ENCODE measurements at places on chromosomes 16 and 17.

DNA sequence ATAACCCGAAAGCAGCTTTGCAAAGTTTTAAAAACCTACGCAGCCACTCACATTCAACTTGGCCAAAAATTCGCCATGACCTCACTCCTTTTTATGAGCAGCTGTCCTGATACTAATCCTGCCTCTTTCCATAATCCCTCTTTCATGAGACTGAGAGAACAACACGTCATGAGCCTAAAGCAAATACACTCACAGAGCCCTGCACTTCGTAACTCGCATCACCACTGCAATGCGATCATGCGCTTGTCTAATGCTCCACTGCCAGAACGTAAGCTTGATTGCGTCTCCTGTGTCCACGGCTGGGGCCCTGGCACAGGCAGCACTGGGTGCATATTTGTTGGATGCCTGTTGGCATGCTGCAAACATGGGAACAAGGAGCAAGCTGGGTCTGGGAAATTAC lies 36.2 kb downstream of the CDRT4 start:
- no peak for DNase-seq

GRCh38 chr16:14377326-14377725 lies 252.7 kb downstream of the PARN start:
- no peak for DNase-seq

DNA sequence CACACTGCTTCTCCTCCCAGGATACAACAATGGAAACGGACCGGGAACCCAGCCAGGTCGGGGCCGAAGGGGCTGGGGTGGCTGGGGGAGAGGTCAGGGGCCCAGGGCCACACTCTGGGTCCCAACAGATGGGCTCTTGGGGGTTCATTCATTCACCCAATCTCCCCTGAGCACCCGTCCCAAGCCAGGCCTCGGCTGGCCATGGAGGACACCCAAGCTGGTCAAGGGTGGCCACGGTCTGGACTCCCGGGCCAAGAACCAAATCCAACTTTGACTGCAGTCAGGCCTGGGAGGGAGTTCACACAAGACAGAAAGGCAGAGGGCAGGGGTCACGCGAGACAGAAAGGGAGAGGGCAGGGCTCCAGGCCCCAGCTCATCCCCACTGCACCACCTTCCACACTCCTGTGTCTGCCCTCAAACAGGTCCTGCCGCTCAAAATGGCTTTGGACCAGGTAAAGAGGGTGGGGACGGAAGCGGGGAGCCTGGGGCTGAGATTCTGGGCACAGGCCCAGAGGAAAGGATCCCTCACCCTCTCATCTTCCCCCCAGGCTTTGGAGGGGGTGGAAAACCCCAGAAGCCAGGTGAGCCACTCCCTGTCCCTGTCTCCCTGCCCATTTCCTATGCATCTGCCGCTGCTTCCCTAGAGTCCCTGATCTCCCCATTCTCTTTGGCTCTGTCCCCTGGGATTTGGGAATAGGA lies 12.3 kb upstream of the PKMYT1 start:
- no peak for DNase-seq

- DNase-seq = no peak
Observed at GRCh38 chr16:49806446-49806845, 49.5 kb downstream of the ZNF423 start.

- no peak for DNase-seq
Observed at GRCh38 chr17:75645889-75646637, 12.8 kb downstream of the SMIM5 start.

DNA sequence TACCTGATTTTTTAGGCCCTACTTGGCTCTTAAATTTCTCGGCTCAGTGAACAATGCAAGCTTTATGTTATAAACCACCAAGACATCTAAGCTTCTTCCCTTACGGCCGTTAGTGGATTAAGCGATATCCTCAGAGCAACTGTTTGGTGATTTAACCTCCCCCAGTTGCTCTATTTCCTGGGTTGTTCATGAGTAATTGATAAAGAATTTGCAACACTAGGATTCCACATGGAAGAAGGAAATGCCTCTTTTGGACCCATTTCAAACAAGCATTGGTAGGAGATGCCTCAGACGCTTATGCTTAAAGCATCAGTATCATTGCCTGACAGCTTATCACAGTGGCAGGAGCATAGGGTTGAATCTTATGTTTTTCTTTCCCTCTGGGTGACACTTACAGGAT lies 65.3 kb downstream of the RBFOX1 start:
- no peak for DNase-seq

- no peak for DNase-seq
Observed at GRCh38 chr16:85911251-85911930, 12.4 kb downstream of the IRF8 start.

- DNase-seq = no peak
Observed at GRCh38 chr17:7404737-7405349, 946 bp upstream of the TMEM256 start.

Data from NCI-H510A treated with DMSO at 0.1 percent for 48 hours (cell line).